ENCODE measurements at places on chromosomes 7 and 10.

GRCh38 chr10:132138133-132138532 lies 48.6 kb upstream of the DPYSL4 start:
- no peak for DNase-seq

GRCh38 chr10:21314111-21314626 lies 211.3 kb downstream of the SKIDA1 start:
- DNase-seq = no peak

- DNase-seq = no peak
Observed at GRCh38 chr10:2611603-2612002, 455.7 kb upstream of the PFKP start.

DNA sequence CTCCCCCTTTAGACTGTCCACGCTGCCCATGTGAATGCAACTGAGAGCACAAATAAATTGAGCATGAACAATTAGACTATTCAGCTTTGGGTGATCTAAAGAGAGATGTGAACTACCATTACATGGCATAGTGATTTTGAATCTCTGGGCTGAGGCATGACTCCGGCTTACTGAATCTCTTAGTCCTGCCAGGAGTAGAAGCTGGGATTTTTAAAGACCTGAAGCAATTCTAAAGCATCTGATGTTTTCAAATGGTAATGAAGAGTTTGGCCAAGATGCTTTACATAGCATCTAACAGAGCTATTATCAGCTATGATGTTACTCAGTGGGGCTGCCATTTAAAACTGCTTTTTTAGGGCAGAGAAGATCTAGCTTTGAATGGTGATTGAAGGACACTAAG lies 1059.1 kb downstream of the SORCS3 start:
- no peak for DNase-seq

- DNase-seq = no peak
Observed at GRCh38 chr10:91038971-91039370, 118.1 kb upstream of the ANKRD1 start.

- DNase-seq = no peak
Observed at GRCh38 chr7:139139150-139139549, 29.6 kb upstream of the ZC3HAV1 start.

GRCh38 chr10:129970465-129971364 lies 6.6 kb upstream of the EBF3 start:
- DNase-seq = no peak
